ENCODE measurements at places on chromosomes 13 and 19.

- DNase-seq = no peak
These were observed 5.0 kb downstream of the PLIN5 start for GRCh38 chr19:4529924-4530522.

- no peak for DNase-seq
These were observed 10.7 kb downstream of the RELB start for GRCh38 chr19:45011959-45012358.

DNA sequence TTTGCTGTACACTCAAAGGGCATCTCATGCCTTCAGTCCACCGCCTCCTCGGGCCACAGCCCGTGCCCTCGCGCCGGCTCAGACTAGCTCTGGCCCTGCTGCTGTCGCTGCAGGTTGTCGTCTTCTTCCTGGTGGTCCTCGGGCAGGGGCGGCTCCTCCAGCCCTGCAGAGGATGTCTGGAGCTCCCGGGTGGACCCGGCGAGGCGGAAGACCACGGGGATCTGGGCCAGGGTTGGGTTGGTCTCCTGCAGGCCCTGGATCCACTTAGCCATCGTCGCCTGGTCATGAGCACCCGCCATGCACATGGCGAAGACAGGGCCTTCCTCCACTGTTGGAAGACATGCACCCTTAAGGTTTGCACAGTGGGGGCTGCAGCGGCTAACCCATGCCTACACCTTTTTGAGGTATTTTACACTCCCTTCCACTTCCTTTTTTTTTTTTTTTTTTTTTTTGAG is 489 bp upstream of the ZNF653 start:
- no peak for DNase-seq

GRCh38 chr19:54670576-54671357 is 8.0 kb downstream of the LILRB4 start:
- no peak for DNase-seq

- no peak for DNase-seq
These were observed 248.0 kb upstream of the MAB21L1 start for GRCh38 chr13:35724446-35724845.

DNA sequence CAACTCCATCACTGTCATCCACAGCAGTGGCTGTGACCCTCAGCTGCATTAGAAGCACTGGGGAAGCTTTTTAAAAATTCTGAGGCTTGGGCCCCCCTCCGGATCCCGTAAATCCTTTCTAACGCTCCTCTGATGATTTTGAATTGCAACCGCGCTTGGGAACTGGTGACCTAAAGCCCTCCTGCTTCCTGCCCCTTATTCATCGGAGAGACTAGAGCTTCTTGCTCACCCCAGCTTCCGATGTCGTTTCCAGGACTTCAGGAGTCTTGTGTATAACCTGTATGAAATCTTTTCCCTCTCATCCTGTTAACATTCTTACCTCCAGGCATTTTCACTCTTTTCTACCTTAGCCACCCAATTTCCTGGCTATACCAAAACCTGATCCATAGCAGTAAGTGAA is 14.8 kb downstream of the ZAR1L start:
- no peak for DNase-seq

GRCh38 chr19:17248011-17248776 is 2.5 kb upstream of the NR2F6 start:
- no peak for DNase-seq

- no peak for DNase-seq
These were observed 1.3 kb upstream of the KLF5 start for GRCh38 chr13:73057284-73058063.

DNA sequence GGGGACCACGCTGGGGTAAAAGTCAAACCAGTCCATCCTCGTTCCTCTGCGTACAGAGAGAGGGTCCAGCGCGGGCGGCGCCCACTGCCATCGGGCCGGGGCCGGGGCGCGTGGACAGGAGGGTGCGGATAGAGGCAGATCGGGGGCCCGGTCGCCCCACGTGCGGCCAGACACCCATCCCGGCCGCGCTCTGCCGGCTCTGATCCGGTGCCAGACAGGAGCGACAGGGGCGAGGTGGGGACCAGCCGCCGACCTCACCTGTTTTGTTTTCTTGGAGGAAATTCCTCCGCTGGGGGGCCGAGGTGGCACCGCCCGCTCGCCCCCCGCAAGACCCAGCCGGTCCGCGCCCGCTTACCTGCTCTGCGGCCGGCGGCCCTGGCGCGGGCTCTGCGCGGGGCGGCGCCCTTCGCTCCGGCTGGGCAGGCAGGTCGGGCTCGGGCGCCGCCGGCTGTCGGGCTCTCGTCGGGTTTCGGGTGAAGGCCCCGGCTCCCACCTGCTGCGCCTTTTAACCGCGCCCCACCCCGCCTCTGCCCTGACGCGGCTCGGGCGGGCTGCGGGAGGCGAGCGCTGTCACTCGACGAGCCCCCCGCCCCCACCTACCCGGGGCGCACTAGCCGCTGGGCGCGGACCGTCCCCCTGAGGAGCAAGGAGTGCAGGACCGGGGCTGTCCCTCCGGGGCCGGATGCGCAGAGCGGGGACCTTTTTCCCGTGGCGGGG is at the start of gene GJB6:
Gene GJB6 (minus strand): TSS at position 481 of the 717 bp plus-strand sequence. CDS start 8,839 bp downstream, outside the sequence.
- no peak for DNase-seq

GRCh38 chr13:59997976-59998375 is 165.8 kb downstream of the DIAPH3 start:
- no peak for DNase-seq

GRCh38 chr19:46328079-46328478 is 18.8 kb upstream of the PPP5C start:
- no peak for DNase-seq

GRCh38 chr19:38043649-38044144 is 136.7 kb downstream of the SIPA1L3 start:
- DNase-seq = no peak

DNA sequence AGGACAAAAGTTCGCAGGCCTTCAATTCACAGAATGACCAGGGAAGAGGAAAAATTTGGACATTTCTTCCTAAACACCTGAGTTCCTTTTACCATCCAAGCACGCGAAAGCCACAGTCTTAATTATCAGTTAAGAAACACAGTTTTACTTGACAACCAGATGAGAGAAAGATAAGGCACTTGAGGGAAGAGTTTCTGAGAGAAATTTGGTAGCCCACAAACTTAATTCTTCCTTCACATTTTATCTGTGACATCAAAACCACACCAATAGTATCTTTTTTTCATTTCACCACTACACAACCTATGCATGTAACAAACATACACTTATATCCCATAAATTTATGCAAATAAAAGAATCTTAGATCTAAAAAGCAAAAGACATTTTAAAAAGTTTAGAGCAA is 326.6 kb downstream of the MZT1 start:
- DNase-seq = no peak

DNA sequence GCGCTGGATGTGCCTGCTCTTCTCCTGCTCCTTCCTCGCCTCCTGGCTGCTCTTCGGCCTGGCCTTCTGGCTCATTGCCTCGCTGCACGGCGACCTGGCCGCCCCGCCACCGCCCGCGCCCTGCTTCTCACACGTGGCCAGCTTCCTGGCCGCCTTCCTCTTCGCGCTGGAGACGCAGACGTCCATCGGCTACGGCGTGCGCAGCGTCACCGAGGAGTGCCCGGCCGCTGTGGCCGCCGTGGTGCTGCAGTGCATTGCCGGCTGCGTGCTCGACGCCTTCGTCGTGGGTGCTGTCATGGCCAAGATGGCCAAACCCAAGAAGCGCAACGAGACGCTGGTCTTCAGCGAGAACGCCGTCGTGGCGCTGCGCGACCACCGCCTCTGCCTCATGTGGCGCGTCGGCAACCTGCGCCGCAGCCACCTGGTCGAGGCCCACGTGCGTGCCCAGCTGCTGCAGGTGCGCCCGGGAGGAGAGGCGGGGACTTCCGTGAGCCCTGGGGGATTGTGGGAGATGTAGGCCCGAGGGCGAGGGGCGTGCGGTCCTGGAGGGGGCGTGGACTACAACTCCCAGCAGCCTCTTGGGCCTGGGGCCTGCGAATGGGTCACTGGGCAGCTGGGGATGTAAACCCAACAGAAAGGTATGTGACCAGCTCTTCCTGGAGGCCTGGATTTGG is 6.7 kb downstream of the KCNJ14 start:
- DNase-seq = peak; percentile 39

- DNase-seq = no peak
These were observed 100.4 kb downstream of the COL4A2 start for GRCh38 chr13:110407531-110407930.

Measured in AG08396 (cell line).